ENCODE measurements at places on chromosomes 5 and 9. TPM values are rescaled to one million over a fixed set of nuclear protein-coding genes. Genes with fewer than 3 reads are reported as not detected.

DNA sequence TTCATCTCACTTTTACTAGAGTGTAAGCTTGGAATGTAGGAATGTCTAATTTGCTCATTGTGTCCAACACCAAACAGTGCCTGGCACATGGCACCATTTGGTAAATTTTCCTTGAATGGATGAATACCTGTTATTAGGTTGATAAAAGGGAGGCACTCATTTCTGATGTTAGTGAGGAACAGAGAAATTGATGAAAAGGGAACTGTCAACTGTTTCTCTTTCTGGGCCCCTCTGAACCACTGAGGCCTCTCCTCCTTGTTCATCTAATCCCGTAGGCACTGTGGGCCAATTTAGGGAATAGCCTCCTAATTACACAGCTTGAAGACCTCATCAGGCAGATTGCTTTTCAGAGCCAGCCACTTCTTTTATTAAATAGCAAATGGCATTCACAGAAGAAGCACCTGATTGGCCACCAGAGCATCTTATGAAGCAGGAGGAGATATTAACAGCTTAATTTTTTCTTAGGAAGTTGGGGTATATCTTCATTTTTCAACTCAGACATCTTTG is 22.6 kb downstream of the MRRF start:
- no peak for DNase-seq

DNA sequence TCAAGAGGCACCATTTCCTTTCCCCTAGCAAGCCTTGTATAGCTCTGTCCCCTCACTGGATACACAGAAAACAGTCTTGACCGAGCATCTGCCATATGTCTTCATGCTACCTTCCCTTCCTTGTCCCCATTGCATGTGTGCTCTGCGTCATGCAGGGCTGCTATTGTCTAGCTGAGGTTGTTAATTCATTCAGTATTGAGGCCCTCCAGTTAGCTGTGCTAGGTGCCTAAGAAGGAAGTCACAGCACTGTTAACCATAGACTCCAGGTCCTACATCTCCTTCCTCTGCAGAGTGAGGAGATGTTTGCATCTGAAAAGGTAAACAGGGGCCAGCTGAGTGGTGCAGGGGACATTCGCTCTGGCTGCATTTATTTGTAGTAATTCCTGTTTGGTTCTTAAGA is 48.2 kb downstream of the SLC1A3 start:
- no peak for DNase-seq

IL13 gene
- 0.24 TPM for total RNA-seq

GRCh38 chr5:8560776-8561175 is 691.8 kb downstream of the MTRR start:
- DNase-seq = no peak

DNA sequence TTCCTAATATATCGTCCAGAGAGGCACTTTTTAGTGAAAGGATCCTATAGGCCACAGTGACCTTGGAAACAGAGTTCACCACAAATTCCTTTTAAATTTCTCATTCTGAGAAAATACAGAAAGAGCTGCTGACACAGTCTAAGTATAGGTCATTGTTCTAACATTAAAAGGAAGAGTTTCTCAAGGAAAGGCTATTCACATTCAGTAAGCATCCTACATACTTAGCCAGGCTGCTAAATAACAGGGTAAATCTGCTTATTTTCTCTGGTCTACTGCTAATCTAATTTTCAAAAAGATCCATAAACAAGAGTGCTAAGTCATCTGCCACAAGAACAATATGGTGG is 313.7 kb downstream of the PDE4D start:
- no peak for DNase-seq

ENHO gene
- total RNA-seq = not detected

DNA sequence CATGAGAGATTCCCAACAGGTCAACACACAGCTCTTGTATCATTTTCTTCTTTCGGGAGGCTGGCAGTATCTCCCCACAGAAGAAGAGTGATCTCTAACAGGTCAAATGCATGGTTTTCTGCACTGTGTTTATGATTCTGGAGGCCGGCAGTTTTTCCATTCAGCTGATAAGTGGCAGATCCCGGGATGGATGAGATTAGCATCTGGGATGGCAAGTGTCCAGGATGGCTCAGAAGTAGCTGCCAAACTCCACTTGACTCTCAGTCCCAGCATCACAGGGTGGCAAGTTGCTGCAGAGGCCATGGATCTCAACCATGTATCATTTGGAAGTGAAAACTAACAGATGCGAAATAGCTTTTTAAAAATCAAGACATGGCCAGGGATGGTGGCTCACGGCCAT is 97.8 kb upstream of the SLC44A1 start:
- no peak for DNase-seq

DNA sequence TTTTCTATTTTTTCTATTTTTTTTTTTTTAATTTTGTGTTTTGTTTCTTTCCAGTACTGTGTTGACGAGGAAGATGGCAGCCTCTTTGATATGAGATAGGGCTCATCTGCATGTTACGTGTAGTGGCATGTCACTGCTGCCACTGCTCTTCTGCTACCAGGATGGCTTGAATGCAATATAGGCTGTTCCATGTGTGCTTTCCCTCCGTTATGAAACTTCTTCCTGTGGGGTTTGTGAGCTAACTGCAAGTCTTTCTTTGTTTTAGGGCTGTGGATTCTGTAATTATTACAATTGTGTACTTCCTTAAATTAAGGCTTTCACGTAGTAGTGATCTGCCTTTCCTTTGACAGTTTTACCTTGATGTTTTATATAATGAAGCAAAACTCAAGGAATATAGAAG is 184.6 kb downstream of the KDM4C start:
- no peak for DNase-seq

- DNase-seq = no peak
Measured at GRCh38 chr9:108511307-108511706, 344.5 kb downstream of the ACTL7B start.

GRCh38 chr9:9945966-9946365 is 666.8 kb downstream of the PTPRD start:
- no peak for DNase-seq

DNA sequence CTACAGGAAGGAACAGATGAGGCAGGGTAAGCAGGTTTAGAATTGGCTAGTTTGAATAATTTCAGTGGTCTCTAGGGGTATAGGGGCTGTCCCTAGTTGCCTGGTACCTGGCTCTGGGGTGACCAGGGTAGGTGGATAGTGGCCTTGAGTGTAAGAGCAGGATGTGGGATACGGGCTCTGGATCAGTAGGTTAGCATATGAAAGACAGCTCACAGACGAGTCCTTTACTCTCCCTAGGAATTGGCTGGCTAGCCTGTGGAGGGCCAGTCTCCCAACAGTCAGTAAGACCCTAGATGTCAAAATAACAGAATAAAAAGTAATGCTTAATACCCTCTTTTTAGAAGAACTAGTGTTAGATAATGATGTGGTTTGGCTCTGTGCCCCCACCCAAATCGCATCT is 16.6 kb upstream of the C9orf152 start:
- DNase-seq = no peak

DNA sequence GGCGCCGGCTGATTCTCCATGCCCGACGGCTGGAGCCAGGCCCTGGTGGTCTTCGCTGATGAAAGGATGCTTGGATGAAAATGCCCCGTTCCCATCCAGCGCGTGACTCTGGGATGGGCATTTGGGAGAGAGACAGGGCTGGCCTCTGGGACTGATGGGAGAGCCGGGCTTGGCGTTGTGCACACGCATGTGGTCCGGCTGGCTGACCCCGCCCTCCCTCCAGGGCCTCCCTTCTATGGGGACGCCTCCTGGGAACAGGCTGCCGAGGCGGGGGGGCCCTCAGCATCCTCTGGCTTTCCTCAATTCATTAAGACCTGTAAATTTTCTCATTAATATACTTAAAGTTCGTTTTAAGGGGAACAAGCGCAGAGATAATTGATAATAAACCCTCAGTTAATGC is 36.8 kb downstream of the UNC5A start:
- DNase-seq = no peak

- DNase-seq = no peak
Measured at GRCh38 chr9:16816011-16816410, 54.5 kb downstream of the BNC2 start.

- DNase-seq = no peak
Measured at GRCh38 chr9:137978262-137978714, 100.7 kb downstream of the CACNA1B start.

LVRN gene
- 15.1 TPM for total RNA-seq

LYRM7 gene
- total RNA-seq = 9.7 TPM

DNA sequence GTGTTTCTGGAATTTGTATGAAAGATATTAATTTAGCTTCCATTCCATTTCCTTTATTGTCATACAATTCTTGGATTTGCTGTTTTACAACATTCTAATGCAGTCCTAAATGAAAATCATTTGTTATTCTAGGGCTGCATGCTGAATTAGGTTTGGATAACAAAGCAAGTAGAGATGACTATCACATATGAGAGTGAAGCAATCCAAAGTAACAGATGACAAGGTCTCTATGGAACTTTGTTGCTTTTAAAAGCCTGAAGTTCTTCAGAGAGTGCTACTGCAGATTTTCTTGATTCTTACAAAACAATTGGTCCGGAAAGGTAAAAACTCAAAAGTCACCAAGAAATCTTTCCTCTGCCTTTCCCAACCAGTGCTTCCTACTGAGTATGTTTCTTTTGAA is 56.9 kb upstream of the VCAN start:
- no peak for DNase-seq

GRCh38 chr5:51302343-51302742 is 80.9 kb upstream of the ISL1 start:
- no peak for DNase-seq

DNA sequence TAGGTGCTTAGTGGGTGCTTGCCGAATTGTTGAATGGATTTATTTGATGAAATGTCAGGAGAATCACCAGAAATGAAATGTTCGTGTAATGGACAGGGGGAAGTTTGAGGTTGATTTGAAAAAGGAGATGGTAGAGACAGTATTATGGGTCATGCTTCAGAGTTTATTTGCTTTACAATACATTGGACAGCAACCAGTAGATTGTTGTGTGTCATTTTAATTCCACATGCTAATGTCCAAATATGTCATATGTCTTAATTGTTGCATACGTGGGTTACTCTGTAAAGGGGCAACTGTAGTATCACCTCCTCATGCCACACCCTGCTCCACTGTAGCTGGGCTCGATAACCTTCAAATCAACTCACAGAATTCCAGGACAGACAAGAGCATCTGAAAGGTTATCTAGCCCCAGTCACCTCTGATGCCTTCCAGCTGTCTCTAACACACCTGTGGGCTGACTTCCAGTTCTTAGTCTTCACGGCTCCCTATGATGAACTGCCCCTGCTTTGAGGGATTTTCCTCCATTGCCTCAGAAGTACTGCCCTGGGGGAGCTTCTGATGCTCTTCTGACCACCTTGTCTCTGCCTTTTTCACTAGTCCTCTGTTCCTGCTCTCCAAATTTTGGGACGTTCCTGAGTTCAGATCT is 1.7 kb downstream of the PDCD1LG2 start:
- no peak for DNase-seq
